ENCODE measurements at places on chromosomes 11 and 22.

DNA sequence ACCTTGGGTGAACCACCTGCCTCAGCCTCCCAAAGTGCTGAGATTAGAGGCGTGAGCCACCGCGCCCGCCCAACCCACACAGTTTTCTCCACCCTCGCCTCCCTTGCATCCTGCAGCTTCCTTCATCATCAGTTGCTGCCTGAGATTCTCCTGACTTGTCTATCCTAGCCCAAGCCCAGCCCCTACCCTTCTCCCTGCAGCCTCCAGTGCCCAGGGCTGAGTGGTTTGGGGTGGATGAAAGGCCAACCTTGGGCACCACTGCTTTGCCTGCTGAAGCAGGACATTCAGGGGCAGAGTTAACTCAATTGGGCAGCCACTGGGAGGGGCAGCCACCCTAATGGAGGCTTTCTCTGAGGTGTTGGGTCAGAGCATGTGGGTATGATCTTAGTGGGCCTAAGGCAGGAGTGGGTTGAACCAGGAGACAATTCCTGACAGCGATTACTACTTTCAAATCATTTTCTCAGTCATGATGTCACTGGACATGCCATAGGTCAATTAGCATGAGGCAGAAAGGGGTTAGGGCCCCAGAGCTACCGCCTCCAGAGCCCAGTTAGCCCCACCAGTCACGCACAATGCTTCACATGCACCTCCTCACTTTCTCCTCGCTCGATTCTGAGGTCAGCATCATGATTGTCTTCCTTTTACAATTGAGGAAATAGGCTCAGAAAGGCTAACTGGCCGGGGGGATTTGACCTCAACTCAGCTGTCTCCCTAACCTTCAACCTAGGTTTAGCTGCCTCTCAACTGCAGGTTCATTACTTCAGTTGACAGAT lies 1.0 kb upstream of the FKBP2 start:
- no peak for DNase-seq

- DNase-seq: no peak
Measured at GRCh38 chr11:35786188-35786587, 123.6 kb downstream of the TRIM44 start.

DNA sequence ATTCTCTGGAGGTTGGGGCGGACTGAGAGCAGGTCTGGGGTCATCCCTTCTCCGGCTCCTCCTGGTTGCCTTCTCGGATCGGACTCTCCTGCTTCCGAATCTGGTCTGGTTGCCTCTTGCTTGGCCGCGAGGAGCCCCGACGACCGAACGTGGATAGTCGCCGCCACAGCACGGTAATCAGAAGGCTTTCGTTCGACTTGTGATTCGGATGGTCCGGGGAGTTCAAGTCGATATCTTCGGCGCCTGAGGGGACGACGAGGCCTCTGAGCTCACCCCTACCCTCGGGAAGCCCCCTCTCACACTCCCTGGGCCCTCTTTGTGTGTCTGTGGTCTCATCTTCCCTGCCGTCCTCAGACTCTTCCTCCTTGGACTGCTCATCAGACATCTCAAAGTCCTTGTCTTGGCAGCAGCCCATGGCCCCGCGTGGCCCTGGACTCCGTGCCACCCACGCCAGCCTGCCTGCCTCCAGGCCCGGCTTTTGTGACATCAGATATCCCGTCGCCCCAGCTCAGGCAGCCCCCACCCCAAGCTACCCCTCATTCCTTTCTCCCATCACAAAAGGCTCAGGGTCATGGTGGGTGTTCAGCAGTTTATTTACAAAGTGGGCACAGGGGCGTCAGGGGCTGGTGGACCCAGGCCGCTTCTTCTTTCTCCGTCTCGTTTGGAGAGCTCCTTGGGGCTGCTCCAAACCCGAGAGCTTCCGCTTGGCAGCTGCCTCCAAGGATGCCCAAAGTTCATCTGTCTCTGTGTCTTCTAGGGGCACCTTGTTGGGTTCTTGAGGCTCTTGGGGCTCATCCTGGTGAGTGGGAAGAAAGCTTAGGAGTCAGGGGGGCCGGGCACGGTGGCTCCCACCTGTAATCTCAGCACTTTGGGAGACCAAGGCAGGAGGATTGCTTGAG lies at the start of gene TEX54:
Gene TEX54 (minus strand): TSS at position 506 of the 899 bp plus-strand sequence.
- no peak for DNase-seq

DNA sequence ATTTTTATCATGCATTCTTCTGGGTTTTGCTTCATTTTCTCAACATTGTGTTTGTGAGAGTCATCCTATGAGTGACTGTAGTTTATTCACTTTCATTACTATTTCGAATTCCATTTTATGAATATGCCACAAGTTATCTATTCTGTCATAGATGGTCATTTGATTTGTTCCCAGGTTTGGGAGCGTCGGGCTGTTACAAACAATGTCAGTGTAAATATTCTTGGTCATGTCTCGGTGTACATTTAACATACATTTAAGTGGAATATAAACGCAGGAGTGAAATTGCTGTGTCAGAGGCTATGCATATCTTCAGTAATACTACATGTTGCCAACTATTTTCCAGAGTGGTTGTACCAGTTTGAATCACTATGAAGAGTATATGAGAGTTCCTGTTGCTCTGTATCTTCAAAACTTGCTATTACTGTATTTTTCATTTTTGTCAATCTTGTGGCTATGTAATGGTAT lies 2.4 kb downstream of the TRIM44 start:
- no peak for DNase-seq

GRCh38 chr22:46776876-46777608 lies 14.6 kb downstream of the TBC1D22A start:
- DNase-seq: no peak

GRCh38 chr22:28674121-28674563 lies 5.5 kb downstream of the TTC28 start:
- DNase-seq: no peak

- no peak for DNase-seq
Measured at GRCh38 chr22:32319861-32320406, 37.7 kb upstream of the RFPL3 start.

DNA sequence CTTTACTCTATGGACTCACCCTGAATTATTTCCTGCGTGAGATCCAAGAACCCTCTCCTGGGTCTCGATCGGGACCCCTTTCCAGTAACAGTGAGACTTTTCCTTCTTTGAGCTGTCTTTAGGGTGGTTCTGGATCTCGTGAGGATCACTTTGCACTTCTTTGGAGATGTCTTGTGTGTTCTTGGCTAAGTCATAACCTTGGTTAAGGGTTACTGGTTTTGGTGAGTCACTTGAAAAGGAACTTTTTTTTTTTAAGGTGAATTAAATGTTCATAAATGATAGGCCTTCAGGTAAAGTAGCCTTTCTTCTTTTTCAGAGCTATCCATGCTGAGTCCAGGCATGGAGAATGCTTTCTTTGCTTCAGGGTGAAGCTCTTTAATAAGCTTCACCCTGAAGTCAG lies 19.4 kb upstream of the GSTP1 start:
- no peak for DNase-seq

- no peak for DNase-seq
Measured at GRCh38 chr22:25656724-25657123, 85.3 kb upstream of the MYO18B start.

- DNase-seq: no peak
Measured at GRCh38 chr22:39268645-39269044, 23.9 kb upstream of the PDGFB start.

- no peak for DNase-seq
Measured at GRCh38 chr11:77115956-77116355, 12.1 kb upstream of the MYO7A start.

- DNase-seq: no peak
Measured at GRCh38 chr22:16721961-16722360, 103.2 kb downstream of the XKR3 start.

GRCh38 chr11:47408598-47409439 lies 429 bp downstream of the SLC39A13 start:
- no peak for DNase-seq

GRCh38 chr11:61778920-61779650 lies 13.3 kb downstream of the TMEM258 start:
- DNase-seq: no peak

GRCh38 chr22:20256027-20256426 lies 12.1 kb downstream of the RTN4R start:
- no peak for DNase-seq

DNA sequence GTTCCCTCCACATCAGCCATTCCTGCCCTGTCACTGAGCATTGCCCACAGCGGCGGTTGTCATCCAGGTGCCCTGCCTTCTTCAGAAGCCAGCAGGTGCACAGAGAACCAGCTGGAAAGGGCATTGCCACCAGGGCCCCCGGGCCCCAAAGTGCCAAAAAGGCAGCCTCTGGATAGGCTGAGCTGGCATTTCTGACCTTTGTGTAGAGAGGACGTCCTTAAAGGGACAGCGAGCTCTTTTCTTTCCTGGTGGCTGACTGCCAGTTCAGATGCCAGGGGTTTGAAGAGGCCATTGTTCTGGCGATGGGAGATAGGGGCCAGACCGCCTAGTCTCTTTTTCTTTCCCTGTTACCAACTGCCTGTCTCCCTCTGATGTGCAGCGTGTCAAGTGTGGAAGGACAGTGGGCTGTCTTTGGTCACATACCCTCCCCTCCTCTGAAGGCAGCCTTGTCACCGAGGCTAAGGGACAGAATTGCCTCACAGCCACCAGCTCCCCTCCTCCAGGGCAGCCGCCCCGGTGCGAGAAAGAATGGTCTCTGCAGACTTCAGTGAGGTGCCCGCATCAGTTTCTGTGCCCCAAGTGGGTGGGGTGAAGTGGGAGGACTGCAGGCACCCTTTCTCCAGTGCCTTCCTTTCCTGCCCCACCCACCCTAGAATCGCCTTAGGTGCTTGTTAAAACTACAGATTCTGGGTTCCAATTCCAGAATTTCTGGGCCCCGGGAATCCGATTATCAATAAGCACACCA lies 109.6 kb downstream of the SCN3B start:
- no peak for DNase-seq

DNA sequence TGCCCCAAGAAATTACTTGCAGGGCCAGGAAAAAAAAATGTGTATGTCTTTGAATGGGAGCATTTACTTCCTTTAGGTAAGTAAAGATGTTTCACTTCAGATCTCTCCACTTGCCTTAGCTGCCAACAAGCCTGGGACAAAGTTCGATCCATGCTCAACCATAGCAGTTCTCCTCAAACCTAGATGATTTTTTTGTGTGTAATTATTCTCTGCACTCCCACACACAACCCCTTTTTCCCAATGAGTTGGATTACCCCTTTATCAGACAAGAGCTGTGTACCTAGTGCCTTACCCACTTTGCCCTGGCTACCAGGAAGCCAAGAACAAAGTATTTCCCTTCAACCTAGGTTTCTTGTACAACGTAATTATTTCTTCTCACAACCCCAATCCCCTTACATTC lies 35.6 kb downstream of the TPBGL start:
- no peak for DNase-seq

- DNase-seq: peak; percentile 7
Measured at GRCh38 chr11:59053387-59053786, 32.7 kb upstream of the GLYATL1B start.

DNA sequence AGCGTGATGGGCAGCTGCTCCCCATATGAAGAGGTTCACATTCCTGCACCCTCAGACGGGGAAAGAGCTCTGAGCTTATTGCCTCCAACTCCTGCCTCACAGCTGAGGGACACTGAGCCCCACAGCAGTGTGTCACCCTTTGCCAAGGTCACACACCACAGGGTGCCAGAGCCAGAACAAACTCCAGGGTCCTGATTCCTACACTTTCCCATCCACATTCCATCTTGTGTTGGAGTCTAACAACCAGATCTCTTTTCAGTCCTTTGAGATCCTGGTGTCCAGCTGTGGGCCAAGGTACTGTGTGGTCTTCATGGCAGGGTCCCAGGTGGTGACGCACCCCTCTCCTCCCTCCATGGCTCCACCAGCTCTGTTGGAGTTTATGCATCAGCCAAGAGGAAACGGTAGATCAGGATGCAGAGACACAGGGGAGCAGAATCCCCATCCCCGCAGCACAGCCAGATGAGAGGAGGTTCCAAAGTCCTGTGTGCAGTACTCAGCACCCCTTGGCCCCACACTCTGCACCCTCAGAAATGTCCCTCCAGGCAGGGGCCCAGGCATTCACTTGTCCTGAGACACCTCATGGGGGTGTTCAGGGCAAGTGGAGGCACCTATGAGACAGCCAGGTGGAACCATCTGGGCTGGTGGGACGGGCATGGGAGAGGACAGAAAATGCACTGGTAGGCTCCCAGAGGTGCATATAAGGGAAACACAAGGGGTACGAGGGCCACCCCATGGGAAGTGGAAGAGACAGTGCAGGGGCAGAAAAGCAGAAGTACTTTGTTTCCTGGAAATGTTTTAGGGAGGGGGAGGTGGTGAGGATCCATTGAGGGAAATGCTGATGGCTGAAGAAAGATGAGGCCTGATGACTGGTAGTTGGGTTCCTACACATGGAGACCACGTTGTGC lies 32.6 kb upstream of the GNAZ start:
- no peak for DNase-seq

Measured in AG09309 (cell line).